ENCODE measurements at places on chromosomes 7 and 10.

DNA sequence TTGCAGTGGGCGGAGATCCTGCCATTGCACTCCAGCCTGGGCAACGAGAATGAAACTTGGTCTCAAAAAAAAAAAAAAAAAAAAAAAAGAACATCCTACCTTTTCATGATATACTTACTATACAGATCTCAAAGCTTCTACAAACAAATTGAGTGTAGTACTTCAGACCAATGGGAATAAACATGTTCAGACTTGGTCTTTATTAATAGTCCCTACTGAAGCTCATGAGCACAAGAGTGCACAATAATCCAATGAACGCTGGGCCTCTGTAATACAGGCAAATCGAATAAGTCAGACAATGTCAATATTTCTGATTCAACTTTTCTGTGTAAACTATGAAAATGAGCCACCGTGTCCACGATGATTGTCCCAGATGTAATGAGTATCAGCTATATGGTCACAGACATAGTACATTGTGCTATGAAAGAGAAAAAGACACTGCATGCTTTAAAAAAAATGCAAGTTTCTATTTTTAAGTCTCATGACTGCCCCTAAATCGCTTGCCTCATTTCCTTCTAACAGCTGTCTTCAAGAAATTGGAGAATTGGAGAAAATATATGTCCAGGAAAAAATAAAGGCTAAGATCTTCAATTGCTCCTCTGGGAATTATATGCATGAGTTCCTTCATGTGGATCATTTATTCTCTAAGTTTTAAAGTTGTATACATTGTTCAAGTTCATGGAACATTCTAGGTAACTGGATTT, 64.0 kb upstream of the CTTNBP2 start:
- no peak for DNase-seq

DNA sequence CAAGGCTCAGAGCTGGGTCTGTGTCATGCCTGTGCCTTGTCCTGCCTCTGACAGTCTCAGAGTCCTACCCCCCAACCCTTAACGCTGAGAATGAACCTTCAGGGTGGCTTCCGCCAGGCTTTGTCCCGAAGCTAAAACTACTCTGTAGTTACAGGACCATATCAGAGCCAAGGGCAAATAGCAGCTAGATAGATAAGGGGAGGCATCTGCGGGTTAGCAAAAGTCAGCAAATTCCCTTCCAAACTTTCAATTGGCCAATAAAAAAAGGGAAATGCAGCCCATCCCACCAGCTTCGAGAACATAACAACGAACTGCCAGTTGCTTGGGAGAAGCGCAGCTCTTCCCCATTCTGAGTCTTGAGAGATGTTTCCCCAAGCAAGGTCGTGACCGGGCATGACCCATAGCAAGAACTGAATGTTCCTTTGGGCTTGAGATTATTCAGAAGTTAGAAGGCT, 17.7 kb downstream of the CCL24 start:
- DNase-seq = no peak

GRCh38 chr7:81608748-81609382, 161.0 kb downstream of the HGF start:
- no peak for DNase-seq

GRCh38 chr7:114085592-114086501, 167.0 kb upstream of the PPP1R3A start:
- DNase-seq = no peak

- no peak for DNase-seq
Measured at GRCh38 chr10:23403278-23403677, 35.6 kb upstream of the OTUD1 start.

GRCh38 chr7:144892761-144893160, 56.9 kb upstream of the TPK1 start:
- DNase-seq = no peak

GRCh38 chr10:126904818-126905701, at the start of gene DOCK1:
Gene DOCK1, plus strand, starts transcription at chr10:126905428. Its CDS starts 90 bp downstream, at chr10:126905518.
- no peak for DNase-seq

- no peak for DNase-seq
Measured at GRCh38 chr7:157916946-157917640, 580.3 kb downstream of the DNAJB6 start.

DNA sequence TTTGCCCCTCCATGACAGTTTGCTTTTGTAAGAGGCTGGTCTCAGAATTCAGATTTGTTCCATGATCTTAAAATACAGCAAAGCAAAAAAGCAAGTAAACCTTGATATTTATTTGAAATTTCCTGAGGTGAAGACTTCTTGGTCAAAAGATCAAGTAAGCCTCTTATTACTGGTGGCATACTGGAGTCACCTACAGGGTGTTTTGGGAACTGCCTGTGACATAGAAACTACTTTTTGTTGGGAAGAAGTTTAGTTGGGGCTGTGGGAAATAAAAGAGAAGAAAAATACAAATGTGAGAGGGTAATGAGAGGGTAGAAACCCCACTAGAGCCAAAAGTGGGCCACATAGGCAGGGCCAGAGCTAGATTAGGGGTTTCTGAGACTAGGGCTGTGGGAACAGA, 217.9 kb downstream of the OTUD1 start:
- no peak for DNase-seq

DNA sequence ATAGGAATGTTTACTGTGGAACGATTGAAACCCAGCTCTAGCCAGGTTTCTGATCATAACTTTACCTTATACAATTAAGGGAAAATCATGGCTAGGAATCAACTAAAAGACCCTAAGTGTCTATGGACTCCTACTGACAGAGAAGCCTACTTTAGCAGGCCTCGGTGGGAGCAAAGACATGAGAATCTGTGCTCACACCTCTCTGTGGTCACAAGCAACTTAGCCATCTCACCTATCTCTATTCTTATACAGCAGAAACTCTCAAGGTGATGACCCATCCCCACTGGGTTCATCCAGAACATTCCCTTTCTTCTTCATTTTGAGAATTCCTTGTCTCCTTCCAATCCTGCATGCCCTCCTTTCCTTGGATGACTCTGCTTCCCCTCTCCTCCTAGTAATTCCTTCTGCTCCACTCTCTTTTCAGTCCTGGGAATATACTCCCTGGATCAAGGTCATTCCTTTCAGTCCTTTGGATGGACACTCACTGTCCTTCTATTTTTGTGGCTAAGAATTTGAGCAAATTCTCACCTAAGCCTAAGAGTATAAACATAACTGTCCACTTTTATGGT, 2.9 kb downstream of the BLNK start:
- no peak for DNase-seq

DNA sequence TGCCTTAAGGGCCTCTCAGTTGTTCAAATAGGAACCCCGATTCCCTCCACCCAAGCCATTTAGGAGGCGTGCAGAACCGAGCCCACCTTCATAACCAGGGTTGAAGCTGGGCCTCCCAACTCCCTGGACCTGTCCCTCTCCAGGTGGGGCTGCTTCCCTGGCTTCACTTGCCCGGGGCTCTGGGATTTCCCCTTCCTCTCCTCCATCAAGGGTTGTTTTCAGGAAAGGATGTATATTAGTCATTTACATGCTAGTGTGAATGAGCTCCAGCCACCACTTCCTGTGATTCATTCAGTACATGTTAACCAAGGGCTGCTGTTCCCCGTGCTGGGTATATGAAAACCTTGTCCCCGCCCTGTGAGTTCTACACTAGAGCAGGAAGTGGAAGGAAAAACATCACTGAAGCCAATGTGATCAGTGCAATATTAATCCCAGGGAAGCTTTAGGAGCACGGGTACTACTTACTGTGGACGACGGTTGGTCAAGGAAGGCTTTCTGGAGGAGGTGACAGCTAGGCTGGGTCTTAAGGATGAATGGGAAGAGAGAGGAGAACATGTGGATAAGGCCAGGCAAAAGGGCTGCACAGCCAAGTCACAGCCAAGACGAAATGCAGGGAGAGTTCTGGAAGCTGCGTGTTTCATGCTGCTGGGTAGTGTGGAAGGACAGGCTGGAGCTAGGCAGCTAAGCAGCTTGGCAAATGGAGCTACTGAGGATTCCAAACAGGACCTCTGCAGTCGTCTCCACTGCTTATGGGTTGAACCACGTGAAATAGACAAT, 150.1 kb upstream of the SHH start:
- DNase-seq = no peak

DNA sequence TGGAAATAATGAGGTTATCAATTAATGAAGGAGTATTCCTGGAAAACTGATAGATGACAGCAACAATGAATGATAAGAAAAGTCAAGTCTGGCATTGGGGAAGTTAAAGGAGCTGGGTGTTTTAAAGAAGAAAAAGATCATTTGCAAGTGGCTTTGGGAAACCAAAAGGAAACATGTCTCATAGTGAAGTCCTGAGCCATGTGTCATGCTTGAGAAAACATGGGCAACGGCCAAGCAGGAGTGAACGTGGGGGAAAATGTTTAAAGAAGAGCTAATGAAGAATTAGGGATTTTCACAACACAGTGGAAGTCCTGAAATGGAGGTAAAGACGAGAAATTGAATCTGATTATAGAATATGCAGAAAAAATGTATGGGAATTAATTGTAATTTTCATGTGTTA, 1383.2 kb upstream of the CELF2 start:
- no peak for DNase-seq

- DNase-seq = no peak
Measured at GRCh38 chr10:73734028-73734720, 10.0 kb upstream of the SEC24C start.

DNA sequence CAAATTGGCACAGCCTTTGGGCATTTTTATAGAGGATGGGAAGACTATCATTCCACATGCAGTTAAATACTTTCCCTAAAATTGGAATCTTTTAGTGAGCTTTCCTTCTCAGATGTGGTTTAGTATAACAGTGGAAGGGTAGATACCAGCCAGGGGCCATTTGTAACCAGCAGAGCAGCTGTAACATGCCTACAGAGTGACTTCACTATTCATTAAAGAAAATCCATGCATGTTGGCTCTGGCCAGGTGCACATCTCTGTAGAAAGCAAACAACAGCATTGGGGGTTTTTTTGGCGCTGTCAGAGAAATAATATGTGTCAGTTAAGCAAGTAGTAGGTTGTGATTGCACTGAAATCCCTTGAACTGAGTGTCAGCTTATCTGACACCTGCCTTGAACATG, 115.6 kb downstream of the LHFPL3 start:
- no peak for DNase-seq

DNA sequence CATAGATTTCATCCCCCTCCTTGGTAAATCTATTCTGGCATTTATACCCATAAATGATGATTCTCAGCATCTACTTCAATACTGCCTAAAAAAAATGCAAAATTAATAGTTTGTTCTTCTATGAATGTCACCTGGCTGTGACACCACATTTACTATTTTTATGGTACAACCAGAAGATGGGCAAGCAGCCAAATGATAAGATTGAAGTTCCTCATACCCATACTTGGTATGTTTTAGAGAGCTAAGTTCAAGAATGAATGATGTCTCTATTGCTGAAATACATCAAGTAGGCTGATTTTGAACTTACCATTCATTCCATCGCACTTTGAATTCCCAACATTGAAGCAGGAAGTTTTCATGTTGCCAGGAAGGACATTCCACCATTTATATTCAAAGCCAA, 134.2 kb downstream of the ELAPOR2 start:
- DNase-seq = no peak

- no peak for DNase-seq
Measured at GRCh38 chr7:20220293-20220761, 3.1 kb upstream of the MACC1 start.

DNA sequence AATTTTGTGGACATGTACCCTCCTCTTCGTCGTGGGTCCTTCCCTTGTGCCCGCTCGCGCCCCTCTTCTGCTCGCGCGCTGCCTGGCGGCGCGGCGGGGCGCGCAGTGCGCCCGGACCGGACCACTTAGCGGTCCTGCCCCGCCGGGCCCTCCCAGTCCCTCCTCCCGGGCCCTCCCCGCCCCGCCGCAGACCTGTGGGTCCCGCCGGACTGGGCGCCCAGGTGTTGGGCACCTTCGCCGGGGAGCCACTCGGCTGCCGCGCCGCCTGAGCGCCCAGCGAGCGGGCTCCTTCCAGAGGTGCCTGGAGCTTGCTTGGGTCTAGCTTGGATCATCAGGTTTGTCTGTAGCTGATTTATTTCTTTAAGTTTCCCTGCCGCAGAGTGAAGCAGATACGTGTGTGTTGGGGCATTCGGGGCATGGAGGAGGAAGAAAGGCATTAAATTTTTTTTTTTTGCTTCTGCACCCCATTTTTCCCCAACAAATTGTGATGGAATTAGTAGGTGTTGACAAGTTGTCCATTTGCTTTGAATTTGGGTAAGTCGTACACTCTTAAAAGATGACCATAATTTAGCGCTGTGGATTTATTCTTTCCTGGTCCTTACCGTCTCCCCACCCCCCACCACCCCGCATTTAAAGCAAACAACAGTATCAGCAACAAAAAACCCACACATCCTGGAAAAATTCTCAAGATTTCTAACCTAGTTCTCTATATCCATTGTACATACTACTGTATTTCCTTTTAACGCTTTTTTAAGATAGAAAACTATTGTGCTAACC, 905 bp downstream of the C1GALT1 start:
- no peak for DNase-seq

Data from stimulated activated CD8-positive, alpha-beta memory T cell treated with anti-CD3 and anti-CD28 coated beads, Interleukin-7, amount 100 ng/mL, for 1 hour (primary cell).